ENCODE measurements at places on chromosomes 7 and 10. TPM values are rescaled to one million over a fixed set of nuclear protein-coding genes. Genes with fewer than 3 reads are reported as not detected.

DNA sequence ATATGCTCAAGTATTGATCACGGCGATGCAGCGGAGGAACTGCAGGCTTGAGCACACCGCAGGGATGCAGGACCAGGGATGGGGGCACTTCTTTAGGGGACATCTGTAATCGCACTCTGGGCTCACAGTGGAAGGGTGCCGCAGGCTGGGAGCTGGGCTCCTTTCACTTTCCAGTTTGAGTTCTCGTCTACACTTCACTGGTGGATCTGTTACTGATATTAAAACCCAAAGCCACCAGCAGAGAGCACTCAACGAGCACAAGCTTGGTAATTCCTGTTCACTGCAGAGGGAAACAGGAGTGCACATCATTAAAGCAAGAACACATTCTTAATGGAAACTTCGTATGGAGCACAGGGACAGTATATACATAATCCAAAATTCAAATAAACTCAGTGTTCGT is 91.3 kb downstream of the PARD3 start:
- no peak overlapping the region for H3K4me3 ChIP-seq
- no peaks in the 10 kb centered on the region for H3K36me3 ChIP-seq
- no peak for DNase-seq
- peak overlapping the region; percentile 46 for H3K27ac ChIP-seq

- peaks cover 6% of the 10 kb centered on the region for H3K4me1 ChIP-seq
- no peak overlapping the region for H3K4me3 ChIP-seq
- H3K27me3 ChIP-seq, result no peaks in the 10 kb centered on the region
- no peak for DNase-seq
- no peak overlapping the region for H3K27ac ChIP-seq
These were observed 99.3 kb downstream of the PPP1R3A start for GRCh38 chr7:113819474-113819873.

DNA sequence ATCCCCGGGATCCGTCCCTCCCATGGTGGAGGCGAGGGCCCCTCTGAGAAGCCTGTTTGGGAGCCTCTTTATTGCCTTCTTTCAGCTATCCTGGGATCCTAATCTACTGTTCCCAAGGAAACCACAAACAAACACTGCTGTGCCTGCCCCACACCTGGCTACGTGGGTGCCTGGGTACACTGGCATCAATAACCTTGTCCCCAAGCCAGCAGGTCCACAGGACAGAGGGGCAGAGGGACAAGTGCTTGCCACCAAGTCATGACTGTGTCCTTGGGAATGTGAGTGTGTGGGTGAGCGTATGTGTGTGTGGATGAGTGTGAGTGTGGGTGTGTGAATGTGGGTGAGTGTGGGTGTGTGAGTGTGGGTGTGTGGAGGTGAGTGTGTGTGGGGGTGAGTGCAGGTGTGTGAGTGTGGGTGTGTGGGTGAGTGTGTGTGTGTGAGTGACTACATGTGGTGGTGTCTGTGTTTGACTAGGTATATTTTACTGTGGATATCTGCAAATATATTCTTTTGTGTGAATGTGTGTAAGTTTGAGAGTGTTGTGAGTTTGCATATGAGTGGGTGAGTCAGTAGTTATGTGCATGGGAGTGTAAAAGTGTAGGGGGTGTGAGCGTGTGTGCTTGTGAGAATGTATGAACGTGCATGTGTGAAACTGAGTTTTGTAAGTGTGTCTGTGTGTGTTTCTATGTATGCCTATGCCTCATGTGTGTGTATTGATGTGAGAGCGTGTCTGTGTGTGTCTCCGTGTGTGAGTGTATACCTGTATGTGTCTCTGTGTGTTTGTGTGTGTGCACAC is 96.1 kb downstream of the TNS3 start:
- no peaks in the 10 kb centered on the region for H3K27me3 ChIP-seq
- peak overlapping the region; percentile 30 for H3K27ac ChIP-seq
- H3K4me3 ChIP-seq, result no peak overlapping the region
- H3K4me1 ChIP-seq, result peaks cover 72% of the 10 kb centered on the region
- DNase-seq, result no peak
- H3K36me3 ChIP-seq, result peaks cover 3% of the 10 kb centered on the region

DNA sequence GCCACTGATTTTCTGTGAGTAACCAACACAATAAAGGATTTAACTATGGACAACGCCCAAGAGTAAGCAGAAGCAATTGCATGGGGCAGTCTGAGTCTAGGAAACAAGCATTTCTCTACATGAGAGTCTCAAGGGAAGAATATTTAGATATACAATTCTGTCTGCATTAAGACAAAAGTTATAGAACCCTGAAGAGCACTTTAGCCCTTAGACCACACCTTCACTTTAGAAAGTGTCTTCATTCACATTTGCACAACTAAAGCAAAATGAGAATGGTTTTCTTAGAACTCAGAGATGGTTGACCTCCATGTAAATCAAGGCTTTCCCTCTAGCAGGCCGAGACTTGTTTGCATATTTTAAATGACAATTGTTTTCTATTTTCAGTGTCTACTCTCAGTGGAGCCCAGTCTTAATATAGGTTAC is 25.5 kb upstream of the TRIM24 start:
- peaks cover 10% of the 10 kb centered on the region for H3K36me3 ChIP-seq
- no peak for DNase-seq
- H3K27ac ChIP-seq, result no peak overlapping the region
- H3K4me1 ChIP-seq, result no peaks in the 10 kb centered on the region
- no peaks in the 10 kb centered on the region for H3K27me3 ChIP-seq
- no peak overlapping the region for H3K4me3 ChIP-seq

AKR1C1 gene
- 6.6 TPM for total RNA-seq

WNT2 gene
- total RNA-seq, result 0.33 TPM

All from progenitor cell of endocrine pancreas (in vitro differentiated cells).